Right cardiac atrium (tissue), 5 donors: ENCODE measurements at places on chromosomes 16 and 17. TPM values are rescaled to one million over a fixed set of nuclear protein-coding genes. Genes with fewer than 3 reads are reported as not detected.

DNA sequence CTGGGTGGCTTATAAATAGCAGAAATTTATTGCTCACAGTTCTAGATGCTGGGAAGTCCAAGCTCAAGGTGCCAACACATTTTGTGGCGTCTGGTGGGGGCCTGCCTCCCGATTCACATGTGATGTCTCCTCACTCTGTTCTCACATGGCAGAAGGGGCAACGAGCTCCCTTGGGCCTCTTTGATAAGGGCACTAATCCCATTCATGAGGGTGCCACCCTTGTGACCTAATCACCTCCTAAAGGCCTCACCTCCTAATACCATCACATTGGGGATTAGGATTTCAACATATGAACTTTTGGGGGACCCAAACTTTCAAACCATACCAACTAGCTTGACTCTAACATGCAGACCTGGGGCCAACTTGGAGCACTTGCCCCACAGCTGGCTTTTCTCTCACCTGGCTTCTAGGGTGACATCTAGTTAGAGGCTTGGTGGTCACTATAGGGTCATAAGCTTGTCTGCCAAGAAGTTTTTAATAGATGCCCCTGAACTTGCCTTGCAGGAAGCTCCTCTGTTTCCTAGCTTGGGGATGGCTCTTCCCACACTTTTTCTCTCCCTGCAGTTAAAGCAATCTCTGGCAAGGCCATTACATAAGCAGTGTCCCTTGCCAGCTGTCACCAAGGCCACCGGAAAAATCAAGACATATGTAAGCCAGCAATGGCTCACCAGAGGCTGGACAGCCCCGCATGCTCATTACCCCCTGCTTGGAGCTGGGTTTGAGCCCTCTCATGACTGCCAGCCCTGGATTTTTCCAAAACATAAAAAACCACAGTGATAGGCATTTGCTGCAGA, 8.4 kb upstream of the MED9 start:
- no peak for DNase-seq

DNA sequence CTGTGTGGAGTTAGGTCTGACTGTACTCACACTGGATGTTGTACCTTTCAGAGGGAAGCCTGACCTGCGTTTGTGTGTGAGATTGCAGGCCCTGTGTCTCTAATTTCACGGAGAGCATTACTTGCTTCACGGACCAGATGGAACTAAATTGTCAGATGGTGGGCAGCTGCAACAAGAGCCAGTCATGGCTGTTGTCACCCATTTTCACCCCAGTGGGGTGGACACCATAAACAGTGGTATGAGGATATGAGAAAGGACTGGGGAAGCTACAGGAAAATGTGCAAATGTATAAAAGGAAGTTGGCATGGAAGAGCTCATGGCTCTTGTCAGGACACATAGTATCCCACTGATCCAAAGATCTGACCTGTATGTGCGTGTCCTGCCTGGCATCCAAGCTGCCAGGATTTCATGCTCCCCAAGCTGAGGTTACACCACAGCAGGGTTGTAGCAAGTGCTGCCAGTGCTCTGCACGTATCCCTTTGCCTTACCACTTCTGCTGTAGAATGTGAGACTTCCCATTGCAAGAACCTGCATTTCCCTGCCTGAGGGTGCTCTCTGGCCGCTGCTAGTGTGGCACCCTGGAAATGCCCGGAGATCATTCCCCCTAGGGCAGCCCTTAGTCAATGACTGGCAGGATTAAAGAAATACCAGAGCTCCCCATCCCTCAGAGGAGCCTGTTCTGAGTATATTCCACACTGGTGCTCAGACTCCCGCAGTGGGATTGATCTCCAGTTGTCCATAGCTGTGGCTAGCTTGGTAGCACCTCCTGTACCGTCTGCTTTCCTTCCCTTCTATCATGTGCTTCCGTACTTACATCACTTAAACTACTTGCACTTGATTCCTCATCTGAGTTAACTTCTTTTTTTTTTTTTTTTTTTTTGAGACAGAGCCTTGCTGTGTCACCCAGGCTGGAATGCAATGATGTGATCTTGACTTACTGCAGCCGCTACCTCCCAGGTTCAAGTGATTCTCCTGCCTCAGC, 70.4 kb upstream of the TANC2 start:
- DNase-seq: peak; percentile 37

- DNase-seq: peak; percentile 92
These were observed 10.6 kb upstream of the AURKB start for GRCh38 chr17:8220783-8221662.

- no peak for DNase-seq
These were observed 37.2 kb downstream of the KCNJ2 start for GRCh38 chr17:70206361-70207010.

The TEX2 gene
- total RNA-seq: 49.4 TPM

The HS3ST4 gene
- total RNA-seq: not detected

The CDH16 gene
- 0.74 TPM for total RNA-seq

DNA sequence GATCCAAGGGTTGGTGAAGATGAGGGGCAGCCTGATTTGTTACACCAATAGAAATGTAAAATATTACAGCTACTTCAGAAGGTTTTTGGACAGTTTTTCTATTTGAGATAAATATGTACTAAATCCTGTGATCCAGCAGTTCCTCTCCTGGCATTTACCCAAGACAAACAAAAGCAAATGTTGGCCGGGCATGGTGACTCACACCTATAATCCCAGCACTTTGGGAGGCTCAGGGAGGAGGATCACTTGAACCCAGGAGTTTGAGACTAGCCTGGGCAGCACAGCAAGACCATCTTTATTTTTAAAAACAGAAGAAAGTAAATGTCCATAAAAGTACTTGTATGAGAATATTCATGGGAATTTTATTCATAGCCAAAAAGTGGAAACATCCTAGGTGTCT, 64.8 kb upstream of the MRC2 start:
- DNase-seq: no peak

GRCh38 chr16:14004729-14005315, 66.3 kb upstream of the MRTFB start:
- DNase-seq: no peak

The C17orf75 gene
- total RNA-seq: 16.4 TPM

DNA sequence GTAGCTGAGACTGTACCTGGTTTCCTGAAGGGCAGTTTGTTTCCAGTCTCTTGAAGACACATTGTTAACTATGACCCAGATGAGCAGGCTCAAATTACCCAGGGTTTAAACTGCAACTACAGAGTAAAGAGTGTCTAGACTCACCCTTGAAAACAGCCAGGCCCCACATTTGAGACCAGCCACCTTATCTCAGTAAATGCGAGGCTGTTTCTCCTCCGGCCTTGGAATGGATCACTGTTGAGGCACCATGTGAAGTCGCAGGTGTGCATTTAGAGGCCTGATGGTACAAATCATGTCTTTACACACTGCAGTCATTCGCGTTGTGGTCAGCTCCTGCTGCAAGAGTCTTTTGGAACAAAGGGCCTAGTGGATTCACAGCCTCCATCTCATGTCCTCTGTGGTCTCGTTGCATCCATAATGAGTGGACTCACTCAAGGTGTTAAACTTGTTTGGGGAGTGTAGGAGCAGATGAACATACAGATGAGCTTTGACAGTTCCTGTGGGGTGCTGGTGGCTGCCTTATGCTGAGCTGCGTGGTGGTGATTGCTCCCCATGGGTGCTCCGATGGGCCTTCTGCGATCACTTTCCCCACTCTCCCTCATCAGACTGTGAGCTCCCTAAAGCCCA, 18.5 kb upstream of the N4BP1 start:
- DNase-seq: no peak

DNA sequence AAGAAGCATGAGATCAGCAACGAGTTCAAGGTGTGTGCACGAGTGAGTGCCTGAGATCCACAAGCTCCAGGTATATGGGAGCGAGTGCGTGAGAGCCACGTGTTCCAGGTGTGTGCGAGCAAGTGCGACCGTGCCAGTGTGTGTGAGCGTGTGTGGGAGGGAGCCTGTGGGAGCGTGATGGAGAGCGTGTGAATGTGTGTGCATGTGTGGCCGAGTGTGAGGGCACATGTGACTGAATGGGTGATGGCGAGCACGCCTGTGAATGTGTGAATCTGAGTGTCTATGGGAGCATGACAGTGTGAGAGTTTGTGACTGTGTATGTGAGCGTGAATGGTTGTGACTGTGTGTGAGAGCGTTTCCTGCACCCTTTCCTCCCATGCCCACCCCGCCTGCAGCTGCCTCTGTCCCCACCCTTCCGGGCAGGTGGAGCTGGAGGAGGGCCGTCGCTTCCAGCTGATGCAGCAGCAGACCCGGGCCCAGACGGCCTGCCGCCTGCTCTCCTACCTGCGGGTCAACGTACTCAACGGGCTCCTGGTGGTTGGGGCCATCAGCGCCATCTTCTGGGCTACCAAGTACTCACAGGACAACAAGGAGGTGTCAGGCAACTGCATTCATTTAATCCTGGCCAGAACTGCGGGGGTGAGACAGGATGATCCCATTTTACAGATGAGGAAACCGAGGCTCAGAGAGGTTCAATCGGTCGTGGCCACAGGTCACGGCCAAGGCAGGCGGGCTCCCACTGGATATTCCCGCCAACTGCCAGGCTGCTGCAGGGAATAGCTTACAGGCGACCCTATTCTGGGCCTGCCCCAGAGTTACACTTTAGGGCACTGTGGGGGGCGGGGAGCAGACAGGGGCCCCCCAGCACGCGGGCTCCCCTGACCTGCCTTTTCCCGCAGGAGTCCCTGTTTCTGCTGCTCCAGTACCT, 3.7 kb downstream of the TMC8 start:
- peak; percentile 77 for DNase-seq
